ENCODE measurements at places on chromosomes 4 and X. TPM values are rescaled to one million over a fixed set of nuclear protein-coding genes. Genes with fewer than 3 reads are reported as not detected.

GRCh38 chr4:109930872-109931271, 18.2 kb downstream of the EGF start:
- DNase-seq, result no peak

GRCh38 chr4:120317713-120318112, 251.1 kb upstream of the MAD2L1 start:
- no peak for DNase-seq

DNA sequence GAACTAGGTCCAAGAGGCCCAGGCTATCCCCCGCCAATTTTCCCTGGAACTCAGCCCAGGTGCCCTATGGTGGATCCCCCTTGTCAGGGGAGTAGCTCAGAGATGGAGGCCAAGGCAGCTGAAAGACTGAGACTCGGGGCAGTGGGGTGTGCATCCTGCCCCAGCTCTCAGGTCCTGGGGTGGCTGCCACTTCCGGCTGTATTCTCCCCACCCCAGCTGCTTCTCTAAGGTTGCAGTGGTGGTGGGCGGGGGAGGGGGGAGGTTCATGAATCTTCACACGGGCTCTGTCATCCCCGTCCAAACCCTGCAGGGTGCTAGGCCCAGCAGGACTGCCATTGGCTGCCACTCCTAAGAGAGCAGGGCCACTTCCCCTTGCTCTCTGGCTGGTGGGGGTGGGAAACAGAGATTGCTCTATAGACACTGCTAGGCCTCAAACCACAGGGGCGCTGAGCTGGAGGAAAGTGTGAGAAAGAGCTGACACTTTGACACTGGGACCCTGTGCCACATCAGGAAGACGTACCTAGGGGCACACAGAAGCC, 1.5 kb downstream of the SASH3 start:
- no peak for DNase-seq

- no peak for DNase-seq
These were observed 55.6 kb upstream of the RBM47 start for GRCh38 chr4:40685300-40685699.

- DNase-seq, result no peak
These were observed 295.8 kb downstream of the MAGEB5 start for GRCh38 chrX:26511589-26512363.

The ARHGEF9 gene
- 13.4 TPM for total RNA-seq

The SPANXD gene
- not detected for total RNA-seq

DNA sequence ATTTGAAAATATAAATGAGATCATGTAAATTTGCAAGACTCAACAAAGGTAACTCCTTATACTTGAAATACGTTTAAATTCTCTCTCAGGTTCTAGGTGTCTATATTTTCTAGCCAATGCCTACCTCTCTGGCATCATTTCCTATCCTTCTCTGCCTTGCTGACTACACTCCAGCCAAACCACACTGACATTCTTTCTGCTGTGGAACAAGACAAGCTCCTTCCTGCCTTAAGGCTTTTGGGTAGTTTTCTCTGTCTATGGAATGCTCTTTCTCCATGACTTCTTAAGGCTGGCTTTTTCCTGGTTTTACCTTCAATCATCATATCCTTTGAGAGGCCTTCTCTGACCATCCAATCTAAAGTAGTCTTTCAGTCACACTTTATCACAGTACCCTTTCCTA, 201.0 kb downstream of the SPRY1 start:
- DNase-seq, result no peak

- DNase-seq, result peak; percentile 73
These were observed at the start of gene GPR173 for GRCh38 chrX:53048169-53049126. GPR173 (plus strand) TSS chrX:53048789; CDS start chrX:53076622, 27,833 bp downstream.

- DNase-seq, result no peak
These were observed 27.7 kb downstream of the NHSL2 start for GRCh38 chrX:71938371-71938770.

- no peak for DNase-seq
These were observed 4.0 kb downstream of the ARX start for GRCh38 chrX:25011589-25012432.

All from MG63 (cell line).